ENCODE measurements at places on chromosomes 4 and X.

- no peak for DNase-seq
Observed at GRCh38 chr4:68184923-68185322, 55.3 kb upstream of the TMPRSS11F start.

DNA sequence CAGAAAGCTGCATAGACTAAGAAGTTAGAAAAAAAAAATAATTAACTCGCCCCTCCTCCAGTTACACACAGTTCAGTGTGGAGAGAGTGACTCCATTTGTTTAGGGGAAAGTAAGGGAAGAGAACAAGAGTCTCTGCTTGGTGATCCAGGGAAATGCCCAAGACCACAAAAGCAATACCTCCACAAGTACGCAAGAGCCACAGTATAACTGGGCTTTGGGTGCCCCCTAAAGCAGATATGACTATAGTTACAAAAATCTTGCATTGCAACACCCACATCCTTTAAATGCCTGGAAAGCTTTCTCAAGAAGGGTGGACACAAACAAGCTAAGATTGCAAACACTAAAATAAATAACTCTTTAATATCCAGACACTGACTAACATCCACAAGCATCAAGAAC lies 164.2 kb upstream of the NRK start:
- DNase-seq = no peak

DNA sequence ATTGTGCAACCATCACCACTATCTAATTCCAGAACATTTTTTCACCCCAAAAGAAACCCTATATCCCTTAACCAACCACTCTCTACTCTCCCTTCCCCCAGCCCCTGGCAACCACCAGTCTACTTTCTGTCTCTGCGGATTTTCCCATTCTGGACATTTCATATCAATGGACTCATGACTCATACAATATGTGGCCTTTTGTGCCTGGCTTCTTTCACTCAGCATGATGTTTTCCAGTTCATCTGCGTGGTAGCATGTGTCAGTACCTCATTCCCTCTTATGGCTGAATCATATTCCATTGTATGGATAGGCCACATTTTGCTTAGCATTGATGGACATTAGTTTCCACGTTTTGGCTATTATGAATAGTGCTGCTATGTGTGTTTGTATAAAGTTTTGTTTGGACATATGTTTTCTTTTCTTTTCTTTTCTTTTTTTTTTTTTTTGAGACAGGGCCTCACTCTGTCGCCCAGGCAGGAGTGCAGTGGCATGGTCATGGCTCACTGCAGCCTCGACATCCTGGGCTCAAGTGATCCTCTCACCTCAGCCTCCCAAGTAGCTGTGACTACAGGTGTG lies 335.4 kb downstream of the BCOR start:
- DNase-seq = no peak

DNA sequence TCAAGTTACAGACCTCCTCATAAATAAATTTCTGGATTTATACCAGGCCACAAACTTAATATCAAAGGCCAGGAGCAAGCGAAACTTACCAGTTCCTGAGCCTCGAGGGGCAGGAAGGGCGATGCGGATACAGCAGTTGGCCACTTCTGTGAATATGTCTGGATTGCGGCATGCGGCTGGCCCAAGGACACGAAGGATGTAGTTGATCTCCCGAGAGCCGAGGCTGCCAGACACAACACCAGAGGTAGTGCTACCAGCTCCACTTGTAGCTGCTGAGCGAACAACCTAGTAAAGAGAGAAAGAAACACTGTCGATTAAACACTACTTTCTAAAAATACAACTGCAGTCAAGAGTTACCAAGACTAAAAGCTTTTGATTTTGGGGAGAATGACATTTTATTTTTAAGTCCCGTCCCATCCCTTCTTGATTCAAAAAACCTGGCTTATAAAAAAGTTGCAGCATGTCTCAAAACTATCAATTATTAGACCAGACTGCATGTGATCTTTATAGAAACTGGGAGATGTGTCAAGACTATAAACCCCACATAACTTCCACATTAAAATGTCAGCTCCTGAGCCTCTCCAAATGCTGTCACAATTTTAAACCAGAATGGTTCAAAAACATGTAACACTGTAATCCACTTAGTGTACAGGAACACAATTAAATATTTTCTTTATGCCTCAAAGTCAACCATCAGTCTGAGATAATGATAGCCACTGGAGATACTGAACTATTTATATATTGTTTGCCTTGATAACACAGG lies 105.6 kb downstream of the HUWE1 start:
- no peak for DNase-seq

GRCh38 chr4:142539796-142540482 lies 306.2 kb downstream of the INPP4B start:
- DNase-seq = peak; percentile 43
